ENCODE measurements at places on chromosomes 7 and 10.

DNA sequence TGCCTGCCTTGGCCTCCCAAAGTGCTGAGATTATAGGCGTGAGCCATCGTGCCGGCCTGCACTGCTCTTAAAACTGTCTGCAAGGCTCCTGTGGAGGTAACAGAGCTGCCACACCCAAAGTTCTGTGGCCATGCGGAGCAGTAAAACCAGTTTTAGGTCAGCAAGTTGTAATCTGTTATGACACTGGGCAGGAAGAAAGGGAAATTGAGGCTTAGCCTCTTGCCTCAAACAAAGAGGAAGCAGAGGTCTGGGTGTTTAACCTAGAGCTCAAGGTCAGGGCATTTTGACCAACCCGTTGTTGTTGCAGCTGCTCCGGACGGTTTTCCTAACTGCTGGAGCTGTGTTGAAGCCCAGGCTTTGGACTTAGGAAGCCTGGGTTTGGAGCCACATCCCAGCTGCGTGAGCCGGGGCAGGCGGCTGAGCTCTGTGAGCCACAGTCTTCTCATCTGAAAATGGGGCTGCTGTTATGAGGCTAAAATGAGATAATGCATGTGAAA is 7.4 kb upstream of the RRP12 start:
- DNase-seq, result no peak

DNA sequence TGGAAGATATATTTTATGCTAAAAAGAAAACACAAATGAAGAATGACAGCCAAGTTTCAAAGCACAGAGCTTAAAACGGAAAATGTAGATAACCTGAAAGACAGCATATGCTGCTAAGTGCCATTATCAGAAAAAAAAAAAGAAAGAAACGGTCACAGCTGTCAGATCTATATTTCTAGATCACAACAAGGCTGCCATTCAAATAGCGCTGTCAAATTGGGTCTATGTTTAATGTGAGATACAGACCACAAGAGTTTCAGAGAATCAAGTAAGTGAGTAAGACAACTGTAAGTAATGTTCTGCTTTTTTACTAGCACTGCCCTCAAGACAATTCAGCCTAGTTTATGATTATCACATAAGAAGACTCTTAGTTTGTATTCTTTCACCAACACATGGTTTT is 66.1 kb upstream of the RNF148 start:
- DNase-seq, result no peak

DNA sequence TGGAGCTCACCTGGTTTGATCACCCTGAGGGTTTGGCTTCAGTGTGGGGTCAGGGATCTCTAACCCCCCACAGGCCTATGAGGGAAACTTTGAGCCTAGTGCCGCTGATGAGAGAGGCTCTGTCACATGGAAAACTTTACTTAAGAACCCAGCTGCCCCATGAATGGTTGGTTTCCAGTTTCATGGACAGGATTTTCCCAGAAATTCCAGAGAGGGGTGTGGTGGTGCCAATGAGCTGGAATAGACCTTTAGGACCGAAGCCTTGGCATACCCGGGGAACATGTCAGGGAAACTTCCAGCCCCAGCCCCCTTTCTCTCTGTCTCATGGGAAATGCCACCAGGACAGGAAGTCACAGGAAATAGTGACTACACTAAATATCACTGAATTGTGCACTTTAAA is 36.9 kb downstream of the AKR1B1 start:
- no peak for DNase-seq

GRCh38 chr7:42627626-42628025 is 284.2 kb downstream of the C7orf25 start:
- no peak for DNase-seq

DNA sequence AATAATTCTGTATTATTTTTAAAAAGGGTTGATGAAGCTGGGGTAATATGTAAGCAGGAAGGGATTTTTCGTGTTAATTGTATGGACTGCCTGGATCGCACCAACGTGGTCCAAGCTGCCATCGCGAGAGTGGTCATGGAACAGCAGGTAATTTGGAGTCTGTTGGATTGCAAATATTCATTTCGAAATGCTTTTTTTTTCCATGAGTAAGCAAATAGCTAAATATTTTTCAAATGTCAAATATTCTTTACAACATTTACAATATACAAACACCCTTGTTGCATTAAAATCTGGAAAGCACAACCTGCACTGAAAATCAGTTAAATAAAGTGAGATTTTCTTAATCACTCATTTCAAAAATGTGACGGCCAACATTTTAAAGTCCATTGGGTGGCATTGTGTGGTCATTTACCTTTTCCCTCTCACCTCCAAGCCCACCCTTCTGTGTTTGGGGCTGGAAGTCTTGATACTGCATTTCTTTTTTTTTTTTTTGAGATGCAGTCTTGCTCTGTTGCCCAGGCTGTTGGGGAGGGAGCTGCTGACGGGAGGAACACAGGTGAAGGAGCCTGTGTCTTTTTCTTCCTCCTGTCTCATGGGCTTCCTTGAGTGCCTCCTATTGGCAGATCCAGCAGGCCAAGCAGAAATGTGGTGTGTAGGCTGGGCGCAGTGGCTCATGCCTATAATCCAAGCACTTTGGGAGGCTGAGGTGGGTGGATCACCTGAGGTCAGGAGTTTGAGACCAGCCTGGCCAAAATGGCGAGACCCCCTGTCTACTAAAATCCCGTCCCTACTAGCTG is 66.1 kb downstream of the MCMBP start:
- no peak for DNase-seq

DNA sequence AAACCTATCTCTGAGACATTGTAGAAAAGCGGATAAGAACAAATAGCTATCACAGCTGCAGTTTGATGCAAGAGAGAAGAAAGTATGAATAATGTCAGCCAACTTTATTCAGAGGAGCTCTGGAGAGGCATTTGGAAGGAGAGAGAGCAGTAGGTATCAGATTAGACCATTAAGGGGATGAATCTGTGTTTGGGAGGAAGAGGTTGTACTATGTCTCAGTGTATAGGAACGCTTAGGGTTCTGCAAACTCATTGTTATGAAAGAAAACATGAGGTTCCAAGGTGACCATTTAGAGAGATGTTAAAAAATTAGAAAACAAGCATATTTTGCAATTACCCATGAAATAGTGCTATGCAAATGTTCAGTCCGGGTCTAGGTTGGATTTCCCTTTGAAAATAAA is 207.5 kb upstream of the GNAI1 start:
- DNase-seq, result no peak

GRCh38 chr7:83677180-83677866 is 28.4 kb upstream of the SEMA3E start:
- DNase-seq, result no peak

DNA sequence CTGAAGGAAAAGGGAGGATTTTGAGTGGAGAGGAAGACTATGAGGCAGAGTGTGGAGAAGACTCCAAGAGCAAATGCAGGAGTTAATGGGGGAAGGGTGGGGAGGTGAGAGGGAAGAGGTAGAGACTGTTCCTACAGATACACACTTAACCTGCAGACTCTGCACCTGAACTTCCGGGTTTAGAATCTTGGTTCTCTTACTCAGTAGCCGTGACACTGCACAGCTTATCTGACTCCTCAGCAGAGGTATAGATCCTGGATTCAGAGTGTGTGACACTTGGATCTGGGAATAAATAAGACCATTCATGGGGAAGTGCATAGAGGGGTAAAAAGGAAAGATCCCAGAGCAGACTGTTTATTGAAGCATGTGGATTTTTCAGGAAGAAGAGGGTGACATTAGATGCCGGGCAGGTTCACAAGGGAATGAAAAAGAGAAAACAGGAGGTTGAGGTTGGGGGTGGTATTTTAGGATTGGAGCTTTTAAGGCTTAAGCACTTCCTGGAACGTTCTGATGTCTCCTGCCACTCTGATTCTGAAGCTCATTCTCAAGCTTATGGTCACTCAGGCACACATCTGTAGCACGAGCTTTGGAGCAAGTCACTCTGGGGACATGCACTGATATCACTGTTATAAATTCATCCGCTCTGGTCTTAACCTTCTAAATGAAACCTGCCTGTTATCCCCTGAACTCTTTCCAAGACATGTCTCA is 5.7 kb upstream of the ZC3HAV1L start:
- DNase-seq, result no peak

DNA sequence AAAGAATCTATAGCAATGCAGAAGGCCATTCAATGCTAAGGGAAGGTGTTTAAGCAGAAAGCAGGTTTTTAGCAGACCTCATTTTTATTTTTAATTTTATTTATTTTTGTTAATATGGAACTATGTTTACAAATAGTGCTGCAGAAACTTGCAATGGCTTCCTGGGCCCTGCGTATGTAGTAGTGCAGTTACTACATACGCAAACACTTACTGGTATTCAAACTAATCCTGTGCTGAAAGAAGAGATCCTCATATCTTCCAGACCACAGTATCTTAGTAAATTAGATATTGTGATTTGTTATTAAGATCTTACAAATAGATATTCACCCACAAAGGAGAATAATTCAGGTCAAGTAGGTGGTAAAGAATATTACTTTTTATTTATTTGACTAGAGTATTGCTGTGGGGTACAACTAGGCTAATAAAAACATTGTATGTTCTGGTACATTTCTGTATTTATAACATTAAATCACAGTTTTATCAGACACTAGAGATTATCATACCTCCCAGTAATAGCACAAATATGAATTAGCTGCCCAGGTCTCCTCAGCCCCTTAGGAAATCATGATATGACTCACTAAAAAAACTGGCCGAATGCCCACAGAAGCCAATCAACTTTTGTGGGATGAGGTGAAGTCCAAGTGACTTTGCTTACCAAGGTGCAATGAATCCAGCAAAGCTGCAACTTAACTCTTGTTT is 57.6 kb downstream of the RNLS start:
- no peak for DNase-seq

DNA sequence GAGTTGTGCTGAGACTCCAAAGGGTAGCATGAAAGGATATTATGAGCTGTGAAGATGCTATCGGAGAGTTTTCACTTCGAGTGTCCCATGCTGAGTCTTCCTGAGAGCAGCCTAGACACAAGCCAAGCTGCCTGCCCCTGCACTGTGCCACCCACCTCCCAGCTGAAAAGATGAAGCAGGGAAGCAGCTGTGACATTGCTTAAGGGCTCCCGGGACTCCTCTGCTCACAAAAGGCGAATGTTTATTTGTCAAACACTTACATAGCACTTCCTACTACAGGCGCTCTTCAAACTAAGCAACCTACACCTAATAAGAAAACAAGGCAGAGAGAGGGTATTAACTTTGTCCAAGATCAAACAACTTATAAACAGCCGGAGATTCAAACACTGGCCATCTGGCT is 95.6 kb downstream of the OSBPL3 start:
- DNase-seq, result no peak

DNA sequence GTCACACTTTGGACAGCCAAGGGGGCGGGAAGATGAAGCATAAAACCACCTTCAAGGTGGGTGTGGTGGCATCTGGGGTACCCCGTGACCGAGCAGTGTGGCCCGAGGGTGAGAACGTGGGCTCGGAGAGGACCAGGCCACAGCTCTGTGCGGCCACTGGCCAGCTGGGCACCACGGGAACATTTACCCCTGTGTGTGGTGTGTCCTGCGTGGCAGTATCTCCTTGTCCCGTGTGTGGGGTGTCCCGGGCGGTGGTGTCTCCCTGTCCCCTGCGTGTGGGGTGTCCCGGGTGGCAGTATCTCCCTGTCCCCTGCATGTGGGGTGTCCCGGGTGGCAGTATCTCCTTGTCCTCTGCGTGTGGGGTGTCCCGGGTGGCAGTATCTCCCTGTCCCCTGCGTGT is 570.3 kb downstream of the DNAJB6 start:
- no peak for DNase-seq

DNA sequence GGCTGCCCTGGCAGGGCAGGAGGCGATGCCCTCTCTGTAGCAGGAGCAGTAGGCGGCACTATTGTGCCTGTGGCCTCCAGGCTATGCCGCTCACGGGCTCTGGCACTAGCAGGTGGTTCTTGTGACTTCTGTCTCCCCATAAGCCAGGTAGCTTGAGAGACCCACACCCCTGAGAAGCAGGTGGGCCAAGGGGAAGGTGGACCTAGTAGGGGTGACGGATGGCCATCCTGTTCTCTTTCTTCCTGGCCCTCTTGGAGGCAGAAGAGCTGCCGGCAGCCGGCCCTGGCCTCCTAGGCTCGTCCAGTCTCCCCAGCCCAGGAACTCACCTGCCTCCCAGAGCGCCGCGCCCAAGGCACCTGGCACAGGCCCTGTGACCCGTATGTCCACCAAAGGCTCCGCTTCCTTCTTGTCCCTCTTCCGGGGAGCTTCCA is 15.4 kb downstream of the MMRN2 start:
- DNase-seq, result no peak

- no peak for DNase-seq
These were observed 42.3 kb upstream of the CDHR3 start for GRCh38 chr7:105920766-105921165.

GRCh38 chr10:131901181-131901829 is 497 bp downstream of the PPP2R2D start:
- peak; percentile 41 for DNase-seq

- DNase-seq, result no peak
These were observed 132.0 kb downstream of the RELN start for GRCh38 chr7:103857435-103857834.

DNA sequence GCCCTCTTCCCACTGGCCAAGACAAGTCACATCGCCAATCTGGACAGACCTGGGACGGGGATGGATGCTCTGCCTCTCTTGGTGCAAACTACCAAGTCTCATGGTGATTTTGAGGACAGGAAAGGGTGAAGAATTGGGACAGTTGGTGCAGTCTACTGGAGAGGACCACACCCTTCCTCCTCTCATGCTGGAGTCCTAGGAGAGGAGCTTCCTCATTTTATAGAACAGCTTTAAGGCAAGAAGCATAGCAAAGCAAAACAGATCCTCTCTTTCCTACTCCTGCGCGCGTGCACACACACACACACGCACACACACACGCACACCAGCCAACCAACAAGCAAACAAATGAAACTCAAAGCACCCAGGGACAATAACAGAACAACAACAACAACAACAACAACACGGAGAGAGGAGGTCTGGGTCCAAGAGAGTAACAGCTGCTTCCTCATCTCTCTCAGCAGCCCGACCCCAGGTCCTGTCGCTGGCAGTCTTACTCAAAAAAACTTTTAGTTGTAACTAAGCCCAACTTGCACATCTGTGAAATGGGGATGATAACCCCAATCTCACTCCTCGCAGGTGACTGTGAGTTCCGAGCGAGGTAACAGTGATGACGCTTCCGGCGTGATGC is 83.4 kb downstream of the TMEM178B start:
- no peak for DNase-seq

DNA sequence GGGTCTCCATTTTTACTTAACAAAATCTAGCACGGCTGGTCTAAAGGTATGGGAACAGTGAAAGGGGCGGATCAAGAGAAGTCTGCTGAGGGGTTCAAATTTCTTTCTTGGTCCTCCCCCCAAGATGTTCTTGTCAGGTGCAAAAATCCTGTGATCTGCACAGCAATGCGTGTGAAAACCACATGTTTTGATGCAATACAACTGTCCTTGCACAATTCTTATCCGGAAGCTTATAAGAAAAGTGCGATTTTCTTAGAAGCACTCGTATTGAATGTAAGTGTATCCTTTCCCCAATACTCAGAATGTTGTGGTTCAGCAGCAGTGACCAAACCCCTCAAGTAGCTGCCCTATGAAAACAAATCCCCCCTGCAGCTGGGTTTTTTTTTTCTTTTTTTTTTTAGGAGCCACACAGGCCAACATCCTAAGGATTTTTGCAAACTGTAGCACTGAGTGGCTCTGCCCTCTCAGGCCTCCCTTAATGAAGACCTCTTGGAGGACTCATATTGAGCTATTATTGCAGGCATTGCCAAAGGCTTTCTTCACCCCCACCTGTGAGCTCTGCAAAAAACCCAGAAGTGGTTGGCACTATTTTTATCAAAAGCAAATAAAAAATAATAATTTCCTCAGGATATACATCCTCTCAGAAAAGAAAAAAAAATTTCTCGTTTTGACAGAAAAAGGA is 151.9 kb upstream of the ITGB1 start:
- DNase-seq, result no peak

GRCh38 chr10:46216836-46217751 is 69.7 kb upstream of the ANTXRL start:
- no peak for DNase-seq

Data from activated gamma-delta T cell treated with anti-CD3 and anti-CD28 coated beads, Interleukin-2, amount 50 U/mL, for 16 hours (primary cell).